ENCODE measurements at places on chromosomes 5 and 9.

DNA sequence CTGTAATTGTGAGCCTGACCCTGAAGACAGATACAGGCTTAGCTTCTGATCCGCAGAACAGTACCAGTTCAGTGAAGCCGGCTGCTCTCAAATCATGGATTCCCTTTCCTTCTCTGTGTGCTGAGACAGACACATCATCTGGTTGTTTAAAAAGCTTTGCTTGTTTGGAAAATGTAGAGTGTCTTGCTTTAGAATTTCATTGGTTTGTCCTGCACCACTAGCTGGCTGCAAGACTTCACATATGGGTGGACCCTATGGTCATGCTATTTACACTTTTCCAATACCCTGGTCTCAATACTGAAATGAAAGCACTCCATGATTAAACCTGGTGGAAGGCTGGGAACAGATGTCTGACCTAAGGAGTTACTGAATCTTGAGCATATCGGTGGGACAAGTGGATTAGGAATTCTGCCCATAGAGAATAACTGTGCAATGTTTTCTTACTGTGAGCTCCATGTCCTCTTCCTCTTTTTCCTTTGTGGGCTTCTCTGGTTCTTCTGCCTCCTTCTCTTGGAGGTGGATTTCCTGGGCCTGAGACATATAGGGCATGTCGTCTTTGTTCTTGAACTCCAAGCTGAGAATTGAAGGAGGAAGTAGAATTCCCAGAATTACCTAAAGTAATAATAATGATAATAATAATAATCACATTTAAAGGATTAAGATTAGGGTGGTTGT is 201.1 kb upstream of the KLF9 start:
- no peak for ATAC-seq

DNA sequence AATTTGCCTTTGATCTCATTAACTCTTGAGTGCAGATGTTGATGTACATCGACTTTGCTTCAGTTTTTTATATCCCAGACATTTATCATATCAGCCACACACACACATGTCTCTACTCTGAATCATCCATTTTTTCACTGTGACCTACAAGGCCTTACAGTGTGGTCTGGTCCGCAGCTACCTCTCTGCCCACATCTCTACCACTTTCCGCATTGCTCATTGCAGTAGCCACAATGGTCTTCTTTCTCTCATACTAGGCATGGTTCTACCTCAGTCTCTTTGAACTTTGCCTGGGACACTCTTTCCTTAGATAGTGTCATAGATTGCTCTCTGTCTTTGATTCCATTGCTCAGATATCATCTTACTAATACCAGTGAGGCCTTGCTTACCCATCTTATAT is 87.9 kb upstream of the FSD1L start:
- ATAC-seq, result peak; percentile 88

- ATAC-seq, result no peak
Measured at GRCh38 chr9:71518045-71518827, 250.1 kb downstream of the CEMIP2 start.

GRCh38 chr9:93129286-93129685 is 4.8 kb downstream of the NINJ1 start:
- ATAC-seq, result no peak

- no peak for ATAC-seq
Measured at GRCh38 chr9:93427655-93428379, 23.7 kb upstream of the FAM120A start.

Measured in activated CD4-positive, CD25-positive, alpha-beta regulatory T cell treated with anti-CD3 and anti-CD28 coated beads, Interleukin-2, amount 50 U/mL, for 24 hours (primary cell).